Right renal cortex interstitium (tissue), 3 donors: ENCODE measurements at places on chromosomes 1 and 21. TPM values are rescaled to one million over a fixed set of nuclear protein-coding genes. Genes with fewer than 3 reads are reported as not detected.

Gene KCNA3
- polyA plus RNA-seq = 0.12 TPM

Gene AMY2A
- 0.29 TPM for polyA plus RNA-seq

Gene KCNN3
- polyA plus RNA-seq = 2.8 TPM

Gene SYPL2
- 10.0 TPM for polyA plus RNA-seq

DNA sequence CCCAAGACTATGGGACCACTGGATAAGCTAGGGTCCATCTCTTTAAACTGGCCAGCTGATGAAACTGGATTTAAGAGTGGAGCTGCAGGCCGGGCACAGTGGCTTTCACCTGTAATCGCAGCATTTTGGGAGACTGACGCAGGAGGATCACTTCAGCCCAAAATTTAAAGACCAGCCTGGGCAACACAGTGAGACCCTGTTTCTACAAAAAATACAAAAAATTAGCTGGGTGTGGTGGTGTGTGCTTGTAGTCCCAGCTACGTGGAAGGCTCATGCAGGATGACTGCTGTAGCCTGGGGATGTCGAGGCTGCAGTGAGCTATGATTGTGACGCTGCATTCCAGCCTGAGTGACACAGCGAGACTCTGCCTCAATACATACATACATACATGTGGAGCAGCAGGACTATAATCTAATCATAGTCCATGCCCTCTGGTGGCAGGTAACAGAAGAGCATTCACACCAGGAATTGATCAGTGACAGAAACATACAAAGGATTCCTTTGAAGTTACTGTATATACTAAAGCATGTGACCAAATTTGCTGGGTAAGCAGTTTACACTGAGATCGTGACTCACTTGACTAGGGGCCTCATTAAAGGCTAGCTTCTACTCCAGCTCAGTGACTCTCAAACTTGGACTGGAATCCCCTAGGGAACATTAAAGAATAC is 101.5 kb upstream of the SLFNL1 start:
- DNase-seq = no peak

GRCh38 chr1:47623557-47623940 is 185.7 kb downstream of the FOXD2 start:
- DNase-seq = no peak

DNA sequence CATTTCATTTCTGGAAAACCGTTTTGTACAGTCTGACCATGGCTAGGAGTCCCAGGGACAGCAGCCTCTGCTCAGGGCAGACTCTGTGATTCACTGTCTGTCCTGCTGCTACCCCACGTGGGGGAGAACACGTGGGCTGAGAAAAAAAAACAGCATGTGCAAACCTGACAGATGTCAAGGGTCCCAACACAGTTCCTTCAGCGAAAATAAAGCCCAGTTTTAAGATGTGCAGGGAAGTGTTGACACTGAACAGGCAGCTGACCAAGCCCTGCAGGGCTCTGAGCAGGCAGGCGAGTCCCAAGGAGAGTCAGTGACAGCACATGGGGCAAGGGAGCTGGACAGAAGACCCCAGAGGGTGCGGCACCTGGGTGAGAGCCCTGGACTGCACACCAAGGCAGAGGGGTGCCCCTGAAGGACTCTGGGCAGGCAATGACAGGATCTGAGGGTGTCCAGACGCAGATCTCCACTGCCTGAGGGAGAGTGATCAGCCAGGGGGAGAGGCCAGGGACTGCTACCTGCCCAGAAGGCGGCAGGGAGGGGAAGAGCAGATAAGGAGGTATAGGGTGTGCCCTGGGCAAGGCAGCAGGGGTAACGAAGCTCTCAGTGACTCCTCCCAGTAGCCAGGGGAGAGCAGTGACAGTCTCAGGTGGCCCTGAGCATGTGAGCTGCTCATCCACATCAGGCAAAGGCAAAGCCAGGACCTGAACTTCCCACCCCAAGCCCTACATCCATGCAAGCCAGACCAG is 5.1 kb upstream of the SPATC1L start:
- no peak for DNase-seq

- no peak for DNase-seq
Measured at GRCh38 chr1:109705411-109705810, 6.6 kb upstream of the GSTM5 start.

GRCh38 chr21:38770660-38771059 is 35.1 kb upstream of the ETS2 start:
- no peak for DNase-seq

DNA sequence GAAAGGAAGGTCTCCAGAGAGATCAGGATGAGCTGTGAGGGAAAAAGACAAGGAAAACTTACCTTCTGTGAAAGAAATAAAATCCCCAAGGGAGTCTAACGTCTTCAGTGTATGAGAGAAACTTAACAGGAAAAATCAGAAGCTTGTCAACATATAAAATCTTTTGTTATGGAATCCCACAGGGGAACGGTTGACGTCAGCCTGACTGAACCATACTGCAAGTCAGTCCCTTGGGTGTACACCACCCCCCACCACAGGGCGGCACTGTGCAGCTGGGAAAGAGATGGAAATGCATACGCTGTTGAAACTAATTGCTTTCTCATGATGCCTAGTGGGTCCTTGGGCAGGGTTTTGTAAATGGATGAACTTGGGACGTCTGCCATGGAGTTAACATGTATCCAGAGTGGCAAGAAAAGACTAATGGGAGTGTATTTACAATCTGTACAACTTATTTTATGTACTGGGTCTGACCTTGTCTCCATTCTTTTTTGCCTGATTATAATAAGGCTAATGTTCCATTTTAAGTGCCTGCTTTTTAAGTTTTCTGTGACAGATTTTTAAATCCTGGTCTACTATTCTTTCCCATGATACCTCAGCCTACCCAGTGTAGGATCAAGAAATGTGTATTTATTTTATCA is 22.7 kb downstream of the UTP25 start:
- DNase-seq = no peak

DNA sequence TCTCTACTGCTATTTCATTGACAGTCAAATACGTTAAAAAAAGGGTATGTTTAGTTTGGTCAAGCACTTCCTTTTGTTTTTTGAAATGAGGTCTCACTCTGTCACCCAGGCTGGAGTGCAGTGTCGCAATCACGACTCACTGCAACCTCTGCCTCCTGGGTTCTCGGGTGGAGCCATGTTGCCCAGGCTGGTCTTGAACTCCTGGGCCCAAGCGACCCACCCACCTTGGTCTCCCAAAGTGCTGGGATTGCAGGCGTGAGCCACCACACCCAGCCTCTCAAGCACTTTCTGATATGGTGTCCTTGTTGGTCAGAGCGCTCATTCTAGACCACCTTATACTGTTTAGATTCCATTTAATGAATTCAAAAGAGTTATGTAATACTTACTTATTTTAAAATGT is 20.9 kb upstream of the RHBDL2 start:
- no peak for DNase-seq

DNA sequence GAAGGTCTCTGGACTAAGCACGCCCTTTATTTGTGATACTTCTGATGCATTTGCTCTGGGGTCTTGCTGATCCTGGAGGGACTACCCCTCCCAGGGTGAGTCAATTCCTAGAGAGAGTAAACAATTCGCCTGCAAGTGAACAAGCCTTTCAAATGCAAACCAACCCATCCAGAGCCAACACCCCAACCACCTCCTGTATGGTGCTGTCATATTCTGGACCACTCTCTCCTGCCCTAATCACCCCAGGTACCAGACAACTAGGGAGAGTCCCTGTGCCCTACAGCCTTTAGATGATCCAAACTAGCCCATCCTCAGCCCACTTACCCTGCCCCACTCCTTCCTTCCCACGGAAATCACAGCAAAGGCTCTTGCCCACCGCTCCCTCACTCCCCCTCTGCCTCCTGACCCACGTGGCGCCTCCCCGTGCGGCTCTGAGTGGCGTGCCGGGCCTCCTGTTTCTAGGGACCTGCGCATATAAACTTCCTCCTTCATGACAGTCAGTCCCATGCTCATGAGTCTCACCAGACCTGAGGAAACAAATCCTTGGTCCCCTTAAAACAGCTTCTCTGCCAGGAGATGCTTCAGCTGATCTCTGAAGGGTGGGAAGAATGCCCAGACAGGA is 37.2 kb downstream of the ACTA1 start:
- no peak for DNase-seq
